ENCODE measurements at places on chromosomes 5 and 9.

DNA sequence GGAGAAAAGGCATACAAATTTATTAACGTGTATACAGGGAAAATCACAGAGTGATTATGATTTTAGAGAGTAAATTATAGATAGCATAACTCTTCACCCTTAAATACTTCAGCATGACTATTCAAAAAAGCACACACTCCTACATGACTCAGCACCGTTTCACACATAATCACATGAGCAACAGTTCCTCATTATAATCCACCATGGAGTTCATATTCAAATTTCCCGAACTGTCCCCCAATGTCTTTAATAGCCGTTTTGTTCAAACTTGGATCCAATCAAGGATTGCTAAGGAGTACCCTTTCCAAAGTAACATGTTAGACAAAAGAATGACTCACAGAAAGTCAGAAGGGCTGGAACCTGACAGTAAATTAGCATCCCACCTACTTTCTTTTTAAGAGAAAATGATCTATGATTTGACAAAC, 32.1 kb downstream of the RAPGEF1 start:
- no peak for DNase-seq

- no peak for DNase-seq
Measured at GRCh38 chr9:94677929-94678328, 38.6 kb upstream of the FBP1 start.

- DNase-seq, result no peak
Measured at GRCh38 chr5:132505641-132506040, 15.1 kb upstream of the IRF1 start.

DNA sequence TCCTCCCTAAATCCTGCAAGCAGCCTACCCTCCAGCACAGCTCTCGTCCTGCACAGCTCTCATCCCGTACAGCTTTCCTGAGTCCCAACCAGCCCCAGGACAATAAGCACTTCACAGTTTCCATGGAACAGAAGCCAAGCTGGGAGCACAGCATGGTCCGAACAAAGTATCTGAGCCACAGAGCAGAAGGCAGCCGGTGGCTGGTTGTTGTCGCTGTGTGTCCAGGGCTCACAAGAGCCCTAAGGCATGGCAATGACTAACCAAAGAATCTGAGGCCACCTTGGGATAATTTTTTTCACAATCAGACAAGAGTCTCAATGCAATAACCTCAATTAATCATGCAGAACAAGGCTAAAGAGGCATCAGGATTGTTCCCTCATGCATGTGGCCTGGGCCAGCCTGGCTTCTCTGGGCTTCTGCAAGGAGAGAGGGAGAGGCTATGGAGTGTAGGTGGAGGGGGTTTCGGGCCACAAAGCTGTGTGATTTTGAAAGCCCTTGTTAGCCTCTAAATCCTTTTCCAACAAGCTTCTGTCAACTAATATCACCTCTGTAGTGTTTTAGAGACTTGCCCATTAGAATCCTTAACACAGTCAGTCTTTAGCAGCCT, 323.4 kb downstream of the PIK3R1 start:
- DNase-seq, result no peak

GRCh38 chr9:826500-827280, 14.8 kb upstream of the DMRT1 start:
- DNase-seq, result no peak

DNA sequence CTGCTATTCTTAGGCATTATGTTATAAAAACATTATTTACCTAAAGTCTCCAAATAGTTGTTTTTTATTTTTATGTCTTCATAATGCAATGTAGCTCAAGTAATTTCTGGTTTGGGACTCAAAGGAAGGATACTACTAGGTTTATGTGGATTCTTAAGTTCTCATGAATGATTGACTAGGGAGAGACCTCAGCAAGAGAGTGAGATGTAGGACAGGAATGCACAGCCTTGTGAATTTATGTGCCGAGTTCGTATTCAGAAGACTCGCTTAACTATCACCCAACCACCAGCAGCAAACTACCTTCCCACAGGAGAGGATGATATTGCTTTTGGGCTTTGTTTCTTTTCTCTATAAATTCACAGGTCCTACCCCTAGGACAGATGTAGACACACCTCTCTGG, 282.9 kb downstream of the ARHGEF28 start:
- DNase-seq, result no peak

- DNase-seq, result no peak
Measured at GRCh38 chr9:130983970-130984369, 25.0 kb upstream of the LAMC3 start.

GRCh38 chr5:157066080-157066479, 7.2 kb upstream of the HAVCR1 start:
- no peak for DNase-seq

DNA sequence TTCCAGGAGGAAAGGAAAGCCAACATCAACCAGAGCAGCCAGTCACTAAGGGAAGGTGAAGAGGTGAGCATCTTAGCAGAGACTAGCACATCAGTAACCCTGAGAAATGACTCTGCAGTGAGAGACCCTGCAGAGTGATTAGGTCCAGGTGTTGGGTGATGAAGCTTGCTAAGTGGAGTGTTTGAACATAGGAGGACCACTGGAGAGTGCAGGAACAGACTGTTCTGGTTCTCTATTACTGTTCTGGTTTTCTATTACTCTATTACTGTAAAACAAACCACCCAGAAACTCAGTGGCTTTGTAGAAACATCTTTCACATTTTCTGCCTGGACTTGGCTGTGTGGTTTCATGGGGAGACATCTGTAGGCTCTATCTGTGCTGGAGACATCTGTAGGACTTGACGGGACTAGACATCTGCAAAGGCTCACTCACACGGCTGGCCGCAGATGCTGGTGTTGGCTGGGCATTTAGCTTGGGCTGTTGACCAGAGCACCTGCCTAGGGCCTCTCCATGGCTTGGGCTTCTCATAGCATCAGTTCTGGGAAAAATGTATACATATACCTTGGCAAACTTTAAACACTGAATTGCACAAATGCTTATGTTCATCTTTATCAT, 33.4 kb upstream of the SPATA31E1 start:
- no peak for DNase-seq

DNA sequence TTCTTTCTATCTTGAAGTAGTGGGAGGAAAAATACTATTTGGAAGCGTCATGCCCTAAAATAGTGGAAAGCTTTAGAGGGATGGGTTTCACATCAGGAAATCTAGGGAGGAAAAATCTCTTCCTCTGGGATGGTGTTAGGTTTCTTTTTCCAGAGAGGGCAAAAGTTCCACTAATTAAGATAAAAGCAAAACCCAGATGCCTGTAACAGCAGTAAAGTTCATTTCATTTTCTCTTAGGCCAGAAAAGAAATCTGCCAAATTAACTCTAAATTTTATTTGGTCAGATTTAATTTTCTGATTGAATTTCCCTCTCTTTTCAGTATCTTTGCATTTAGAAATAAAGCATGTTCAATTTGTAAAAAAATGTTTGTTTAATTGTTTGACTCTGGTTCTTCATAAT, 88.8 kb downstream of the LURAP1L start:
- DNase-seq, result no peak

- no peak for DNase-seq
Measured at GRCh38 chr5:149615976-149616375, 34.7 kb downstream of the ARHGEF37 start.

GRCh38 chr5:140321796-140322195, 18.9 kb upstream of the PFDN1 start:
- no peak for DNase-seq

- no peak for DNase-seq
Measured at GRCh38 chr5:99187611-99188010, 258.8 kb upstream of the CHD1 start.

- no peak for DNase-seq
Measured at GRCh38 chr5:134846641-134846960, 833 bp downstream of the C5orf24 start.

GRCh38 chr9:131484051-131484445, 18.7 kb upstream of the POMT1 start:
- DNase-seq, result no peak

DNA sequence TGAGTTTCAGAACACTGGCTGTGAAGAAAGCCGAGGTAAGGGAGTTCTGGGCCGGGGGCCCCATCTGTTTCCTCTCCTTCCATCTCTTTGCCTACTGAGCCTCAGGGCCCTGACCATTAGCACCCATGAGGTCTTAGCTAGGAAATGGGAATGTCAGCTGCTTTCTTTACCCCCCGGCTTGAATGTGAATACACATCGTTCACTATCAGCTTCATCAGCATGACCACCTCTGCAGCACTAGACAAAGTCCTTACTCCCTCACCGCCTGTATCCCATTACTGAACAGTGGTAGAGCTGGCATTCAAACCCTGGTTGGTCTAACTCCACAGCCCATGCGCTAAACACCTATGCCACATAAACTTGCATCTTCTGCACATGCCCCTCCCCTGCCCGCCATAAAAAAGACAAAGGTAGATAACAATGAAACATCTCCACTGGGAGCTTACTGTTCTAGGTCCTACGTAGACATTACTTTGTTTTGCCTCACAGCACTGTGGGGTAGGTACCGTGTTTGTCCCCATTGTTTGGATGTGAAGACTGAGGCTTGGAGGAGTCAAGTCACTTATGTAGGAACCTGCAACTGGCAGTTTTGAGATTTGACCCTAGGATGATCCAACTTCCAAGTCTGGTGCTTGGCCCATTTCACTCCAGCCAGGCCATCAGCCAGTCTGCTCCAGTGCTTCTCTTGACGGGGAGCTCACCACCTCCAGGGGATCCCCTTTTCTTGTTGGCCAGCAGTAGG, 93.3 kb downstream of the AMBP start:
- no peak for DNase-seq

DNA sequence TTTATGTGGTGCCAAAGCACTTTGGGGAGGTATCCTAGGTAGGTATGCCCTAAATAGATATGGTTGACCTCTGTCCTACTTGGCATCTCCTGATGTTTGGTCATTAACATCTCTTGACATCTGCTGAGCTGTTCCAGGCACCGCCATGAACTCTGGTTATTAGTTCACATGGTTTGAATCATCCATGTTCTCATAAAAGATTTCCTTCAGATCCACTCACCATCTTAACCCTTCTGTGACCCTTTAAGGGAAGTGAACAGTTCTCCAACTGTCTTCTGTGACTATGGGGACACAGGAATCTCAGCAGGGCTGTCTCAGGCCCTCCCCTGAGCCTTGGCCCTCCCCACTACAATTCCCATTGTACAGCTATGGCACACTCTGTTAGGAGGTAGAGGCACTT, 167.7 kb downstream of the CDH6 start:
- DNase-seq, result no peak

GRCh38 chr9:84338792-84339191, 1.8 kb downstream of the SLC28A3 start:
- DNase-seq, result no peak

- no peak for DNase-seq
Measured at GRCh38 chr5:4027088-4027734, 431.6 kb downstream of the IRX1 start.

All from NCI-H187 treated with DMSO at 0.1 percent for 48 hours (cell line).